ENCODE measurements at places on chromosomes 4 and X.

DNA sequence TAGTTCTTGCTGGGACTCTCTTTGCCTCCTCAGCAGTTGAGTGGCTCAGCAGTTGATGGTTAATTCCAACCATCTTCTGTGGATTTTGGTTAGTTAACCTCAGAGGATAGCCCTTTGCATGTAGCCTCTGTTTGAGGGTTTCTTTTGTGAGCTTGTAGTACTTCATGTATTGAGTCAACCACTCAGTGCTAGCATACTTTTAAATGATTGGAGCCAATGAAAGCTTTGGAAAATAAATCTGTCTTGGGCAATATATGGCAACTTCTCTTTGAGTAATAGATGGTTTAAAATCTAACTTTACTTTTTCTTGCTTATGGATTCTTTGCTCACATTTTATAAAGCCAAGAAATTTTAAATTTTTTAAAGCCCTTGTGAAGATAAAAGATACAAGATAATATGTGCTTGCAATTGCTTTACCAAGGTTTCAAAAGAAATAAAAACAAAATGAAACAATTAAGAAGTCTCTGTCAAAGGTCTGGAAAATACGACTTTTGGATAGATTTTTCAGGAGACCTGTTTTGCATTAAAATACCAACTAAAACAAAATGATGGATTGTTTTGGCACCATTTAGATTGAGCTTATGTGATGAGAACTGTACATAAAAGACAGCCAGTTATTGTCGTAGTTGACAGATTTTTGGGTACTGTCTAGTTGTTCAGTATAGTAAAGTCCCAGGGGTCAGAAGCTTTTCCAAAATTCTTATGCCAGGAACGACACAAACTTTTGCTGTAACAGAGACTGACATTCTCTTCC is 181.9 kb downstream of the SPRY1 start:
- DNase-seq, result no peak

DNA sequence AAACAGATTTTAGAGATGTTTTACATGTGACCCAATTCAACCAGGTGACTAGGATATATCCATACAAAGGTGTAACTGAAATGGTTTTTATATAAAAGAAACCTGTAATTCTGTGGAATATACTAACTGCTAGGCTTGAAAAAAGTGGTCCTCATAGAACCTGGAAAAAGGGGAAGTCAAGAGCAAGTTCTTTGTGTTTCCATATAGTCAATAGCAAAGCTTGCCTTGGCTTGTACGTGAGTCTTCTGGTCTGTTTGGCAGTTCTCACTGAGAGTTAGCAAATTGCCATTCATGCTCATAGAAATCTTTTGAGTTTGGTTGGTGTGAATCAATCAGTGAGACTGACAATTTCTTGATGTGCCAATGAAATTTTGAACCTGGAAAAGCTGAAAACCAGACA is 79.4 kb upstream of the SMIM10 start:
- no peak for DNase-seq

GRCh38 chr4:54942721-54943120 is 182.7 kb downstream of the KDR start:
- DNase-seq, result no peak

GRCh38 chr4:122652379-122652778 is 31.5 kb upstream of the IL21 start:
- peak; percentile 58 for DNase-seq

- DNase-seq, result no peak
These were observed 110.0 kb upstream of the EDNRA start for GRCh38 chr4:147370881-147371280.

DNA sequence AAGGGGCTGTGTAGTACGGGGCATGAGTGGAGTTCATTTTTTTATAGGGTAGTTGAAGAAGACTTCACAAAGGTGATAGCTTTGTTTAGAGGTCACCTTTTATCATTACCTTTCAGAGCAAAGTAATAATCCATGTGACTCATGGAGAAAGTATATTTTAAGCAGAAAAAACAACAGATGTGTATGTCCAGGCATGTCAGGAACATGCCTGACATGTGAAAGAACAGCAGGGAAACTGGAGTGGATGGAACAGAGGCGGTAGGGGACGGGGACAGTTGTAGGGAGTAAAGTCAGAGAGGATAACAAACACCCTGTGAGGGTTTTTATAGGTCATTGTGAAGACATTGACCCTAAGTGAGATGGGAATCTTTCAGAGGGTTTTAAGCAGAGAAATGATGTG is 107.6 kb downstream of the USP9X start:
- no peak for DNase-seq

DNA sequence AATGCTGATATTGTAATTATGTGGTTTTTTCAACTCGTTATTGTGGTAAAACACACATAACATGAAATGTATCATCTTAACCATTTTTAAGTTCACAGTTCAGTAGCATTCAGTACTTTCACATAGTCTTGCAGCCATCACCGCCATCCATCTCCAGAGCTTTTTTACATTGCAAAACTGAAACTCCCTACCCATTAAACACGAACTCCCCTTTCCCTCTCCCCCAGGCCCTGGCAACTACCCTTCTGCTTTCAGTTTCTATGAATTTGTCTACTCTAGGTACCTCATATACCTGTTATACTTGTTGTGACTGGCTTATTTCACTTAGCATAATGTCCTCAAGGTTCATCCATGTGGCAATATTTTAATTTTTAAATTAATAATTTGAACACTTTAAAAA is 380.6 kb downstream of the MAPK10 start:
- DNase-seq, result no peak

- DNase-seq, result no peak
These were observed 101.0 kb upstream of the HS3ST1 start for GRCh38 chr4:11529625-11530201.

GRCh38 chr4:98542011-98542410 is 116.4 kb downstream of the TSPAN5 start:
- no peak for DNase-seq

GRCh38 chr4:85836588-85837438 is 361.9 kb downstream of the ARHGAP24 start:
- DNase-seq, result no peak

GRCh38 chr4:59247032-59247431 is 1953.1 kb upstream of the ADGRL3 start:
- DNase-seq, result no peak

DNA sequence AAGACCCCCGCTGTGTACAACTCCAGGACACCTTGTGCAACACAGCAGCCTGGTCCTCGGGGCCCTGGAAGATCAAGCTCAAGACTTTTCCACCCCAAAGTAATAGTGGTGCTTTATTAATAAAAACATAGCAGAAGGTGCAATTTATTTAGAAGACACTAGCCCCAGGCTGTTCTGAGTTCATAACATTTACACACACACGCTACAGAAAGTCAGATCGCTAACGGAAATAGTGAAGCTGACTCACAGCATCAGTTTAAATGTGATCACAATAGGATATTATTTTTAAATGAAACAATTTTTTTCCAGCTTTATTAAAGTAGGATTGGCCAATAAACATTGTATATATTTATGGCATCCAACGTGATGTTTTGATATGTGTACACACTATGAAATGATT is 141.0 kb downstream of the STK32B start:
- no peak for DNase-seq

GRCh38 chr4:106444557-106444956 is 76.0 kb upstream of the GIMD1 start:
- no peak for DNase-seq

DNA sequence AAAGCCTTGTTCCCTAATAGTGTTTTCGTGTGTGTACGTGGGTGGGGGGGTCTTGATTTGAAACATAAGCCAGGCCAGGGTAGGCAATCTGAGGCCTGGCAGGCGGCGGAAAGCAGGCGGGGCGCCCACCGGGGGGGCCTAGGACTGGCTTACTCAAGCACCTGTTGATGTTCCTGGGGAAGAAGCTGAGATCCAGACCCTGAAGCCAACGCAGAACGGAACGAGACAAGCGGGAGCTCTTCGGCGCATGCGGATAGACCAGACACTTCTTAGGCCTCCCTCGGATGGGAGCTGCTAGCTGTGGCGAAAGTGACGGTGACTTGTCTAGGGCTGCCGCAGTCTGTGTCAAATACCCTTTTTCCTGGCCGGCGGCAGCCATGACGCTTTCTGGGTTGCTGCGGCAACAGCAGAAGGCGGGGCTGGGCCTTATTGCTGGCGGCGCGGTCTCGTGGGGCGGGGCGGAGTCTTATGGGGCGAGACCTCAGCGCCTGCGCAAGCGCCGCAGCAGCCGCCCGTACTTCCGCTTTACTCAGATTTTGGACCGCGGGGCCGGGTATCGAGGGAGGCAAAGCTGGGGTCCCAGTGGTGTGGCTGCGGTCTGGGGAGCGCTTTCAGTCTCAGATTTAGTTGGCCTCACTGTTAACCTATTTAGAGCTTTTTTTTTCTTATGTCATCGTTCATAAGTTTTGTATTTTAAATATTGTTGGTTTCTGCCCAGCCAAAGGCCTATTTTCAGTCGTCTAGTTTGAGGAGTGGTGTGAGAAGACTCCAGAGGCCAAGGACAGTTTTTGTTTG is at the start of gene SPATA4:
SPATA4 (minus strand) TSS at position 402 of the 795 bp plus-strand sequence; CDS start at position 379, 23 bp downstream.
- DNase-seq, result peak; percentile 89

DNA sequence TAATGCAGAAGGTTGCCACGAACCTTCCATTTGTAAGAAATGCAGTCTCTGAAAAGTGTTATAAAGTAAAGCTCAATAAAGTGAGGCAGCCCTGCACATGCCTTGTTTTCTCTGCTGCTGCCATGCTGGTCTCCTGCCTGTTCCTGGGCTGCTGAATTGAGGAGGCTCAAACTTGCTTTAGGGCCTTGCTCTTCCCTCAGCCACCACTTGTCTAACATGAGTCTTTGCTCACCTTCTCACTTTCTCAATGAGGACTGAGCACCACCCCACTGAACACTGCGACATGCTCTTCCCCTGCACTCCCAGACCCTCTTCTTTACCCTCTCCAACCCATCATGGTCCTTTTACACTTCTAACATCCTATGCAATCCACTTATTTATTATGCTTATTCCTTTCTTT is 25.2 kb upstream of the MFAP3L start:
- DNase-seq, result no peak

GRCh38 chrX:9880870-9881269 is 86.3 kb upstream of the CLDN34 start:
- DNase-seq, result no peak

DNA sequence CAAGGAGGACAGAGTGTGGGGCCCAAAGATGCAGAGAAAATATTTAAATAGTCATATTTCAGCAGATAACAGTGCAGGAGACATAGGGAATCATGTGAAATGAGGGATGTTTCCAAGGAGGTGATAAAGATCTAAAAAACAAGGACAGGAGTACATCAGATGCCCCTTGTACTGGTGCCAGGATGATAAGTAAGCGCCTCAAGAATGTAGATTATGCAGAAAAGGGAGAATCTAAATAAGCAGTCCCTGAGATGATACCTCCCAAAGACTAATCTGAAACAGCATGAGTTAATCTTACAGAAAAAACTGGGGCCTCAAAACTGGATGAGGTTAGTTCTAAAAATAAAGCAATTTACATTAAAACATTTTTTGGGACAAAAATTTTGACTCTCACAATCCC is 136.1 kb upstream of the WDFY3 start:
- no peak for DNase-seq

DNA sequence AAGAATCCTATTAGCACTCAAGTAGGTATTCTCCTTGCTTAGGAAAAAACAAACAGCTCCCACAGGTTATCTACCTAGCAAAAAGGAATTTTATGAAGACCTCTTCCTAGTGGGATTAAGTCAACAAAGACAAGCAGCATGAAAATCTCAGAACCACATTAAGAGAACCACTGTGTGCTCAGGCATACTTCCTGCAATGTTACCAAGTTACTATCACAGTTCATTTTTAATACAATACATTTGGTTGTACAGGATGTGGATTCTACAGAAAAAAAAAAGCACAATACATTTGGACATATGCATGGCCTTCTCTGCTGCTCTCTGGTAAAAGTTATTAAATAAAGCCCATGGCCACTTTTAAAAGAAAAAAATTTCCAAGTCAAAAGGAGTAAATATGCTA is 193.7 kb downstream of the PPP3CA start:
- DNase-seq, result no peak

GRCh38 chr4:94304365-94304971 is 38.2 kb downstream of the HPGDS start:
- peak; percentile 6 for DNase-seq

Data from stimulated activated CD4-positive, alpha-beta T cell treated with anti-CD3 and anti-CD28 coated beads, Interleukin-2, amount 100 ng/mL, for 48 hours (primary cell).